ENCODE measurements at places on chromosomes 3 and 15. TPM values are rescaled to one million over a fixed set of nuclear protein-coding genes. Genes with fewer than 3 reads are reported as not detected.

Gene IGF2BP2
- 143 TPM for total RNA-seq

Gene SAXO2
- 22.8 TPM for total RNA-seq

DNA sequence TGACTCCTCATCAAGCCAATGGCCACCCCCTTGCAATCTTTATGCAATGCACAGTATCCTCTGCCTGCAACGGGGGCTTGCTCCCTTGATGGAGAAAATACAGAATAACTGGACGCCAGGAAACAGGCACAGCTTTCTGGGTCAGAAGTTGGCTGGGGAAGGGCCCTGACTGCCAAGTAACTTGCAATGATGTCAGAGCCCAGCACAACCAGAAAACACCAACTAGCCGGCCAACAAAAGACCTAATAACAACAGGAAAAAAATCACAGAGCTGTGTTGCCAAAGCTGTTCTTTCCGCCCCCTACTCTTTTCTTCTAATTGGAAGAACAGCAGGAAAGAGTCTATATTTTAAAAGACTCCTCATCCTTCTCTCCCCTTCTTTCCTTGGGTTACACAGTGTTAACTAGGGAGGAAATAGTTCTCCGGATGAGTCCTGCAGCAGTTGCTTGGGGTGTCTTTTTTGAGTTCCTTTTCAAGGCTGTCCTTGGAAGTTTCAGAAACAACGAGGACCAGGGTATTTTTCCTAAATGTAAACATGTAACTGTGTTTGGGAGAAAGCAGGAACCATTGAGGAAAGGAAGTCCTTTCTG, 1.4 kb upstream of the SEMA6D start:
- H3K27me3 ChIP-seq, result no peaks in the 10 kb centered on the region
- H3K4me3 ChIP-seq, result peak overlapping the region; percentile 91
- H3K36me3 ChIP-seq, result no peaks in the 10 kb centered on the region
- H3K4me1 ChIP-seq, result peaks cover 7% of the 10 kb centered on the region

GRCh38 chr3:156654834-156655233, 19.6 kb upstream of the TIPARP start:
- DNase-seq, result no peak
- H3K4me1 ChIP-seq, result no peaks in the 10 kb centered on the region
- H3K36me3 ChIP-seq, result no peaks in the 10 kb centered on the region

DNA sequence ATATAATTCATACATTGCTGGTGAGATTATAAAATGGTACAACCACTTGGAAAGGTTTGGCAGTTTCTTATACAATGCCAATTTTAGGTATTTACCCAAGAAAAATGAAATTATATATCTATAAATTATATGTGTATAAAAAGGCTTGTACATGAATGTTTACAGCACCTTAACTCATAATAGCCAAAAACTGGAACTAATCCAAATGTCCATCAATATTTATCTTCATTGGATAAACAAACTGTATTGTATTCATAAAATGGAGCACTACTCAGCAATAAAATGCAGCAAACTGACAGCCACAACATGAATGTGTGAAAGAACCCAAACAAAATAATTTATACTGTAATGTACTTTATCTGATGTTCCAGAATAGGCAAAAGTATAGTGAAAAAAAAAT, 33.6 kb upstream of the EIF5A2 start:
- no peaks in the 10 kb centered on the region for H3K4me1 ChIP-seq
- H3K27ac ChIP-seq, result no peak overlapping the region
- no peaks in the 10 kb centered on the region for H3K27me3 ChIP-seq
- H3K4me3 ChIP-seq, result no peak overlapping the region
- no peaks in the 10 kb centered on the region for H3K36me3 ChIP-seq

DNA sequence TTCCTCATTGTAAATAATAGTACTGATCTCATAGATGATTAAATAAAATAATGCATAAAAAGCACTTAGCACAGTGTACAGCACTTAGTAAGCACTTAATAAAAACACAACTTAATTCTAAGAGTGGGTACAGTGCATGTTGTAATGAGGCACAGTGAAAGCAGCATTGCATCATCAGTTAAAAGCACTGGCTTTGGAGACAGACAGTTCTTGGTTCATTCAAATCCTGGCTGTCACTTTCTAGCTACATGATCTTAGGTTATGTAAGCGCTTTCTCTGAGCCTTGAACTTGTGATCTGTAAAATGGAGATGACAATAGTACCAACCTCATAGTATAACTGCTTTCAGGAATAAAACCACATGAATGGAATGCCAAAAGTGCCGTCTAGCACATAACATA, 151.5 kb downstream of the DPH6 start:
- H3K36me3 ChIP-seq, result no peaks in the 10 kb centered on the region
- H3K27me3 ChIP-seq, result no peaks in the 10 kb centered on the region
- H3K4me1 ChIP-seq, result no peaks in the 10 kb centered on the region
- DNase-seq, result no peak

DNA sequence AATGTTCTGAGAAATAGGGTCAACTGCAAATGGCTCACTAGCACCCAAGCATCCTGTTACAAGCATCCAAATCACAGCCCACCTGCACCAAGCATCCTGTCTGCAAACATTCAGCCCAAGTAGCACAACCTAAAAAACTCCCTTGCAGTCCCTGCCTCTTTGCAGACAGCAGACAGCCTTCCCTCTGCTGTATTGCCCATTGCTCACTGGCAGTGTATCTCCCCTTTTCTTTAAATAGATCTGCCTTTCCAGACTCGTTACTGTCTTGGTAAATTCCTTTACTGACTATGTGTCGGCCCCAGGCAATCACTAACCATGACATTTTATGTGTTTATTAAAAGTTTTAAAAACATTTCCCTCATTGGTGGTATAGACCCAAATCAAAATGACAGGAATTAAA, 155.4 kb downstream of the ADAMTSL3 start:
- H3K4me1 ChIP-seq, result no peaks in the 10 kb centered on the region
- no peak for DNase-seq
- H3K36me3 ChIP-seq, result no peaks in the 10 kb centered on the region
- H3K4me3 ChIP-seq, result no peak overlapping the region

GRCh38 chr3:23128655-23129054, 74.5 kb upstream of the UBE2E2 start:
- H3K27ac ChIP-seq, result no peak overlapping the region
- DNase-seq, result no peak
- H3K27me3 ChIP-seq, result no peaks in the 10 kb centered on the region
- no peak overlapping the region for H3K4me3 ChIP-seq

GRCh38 chr15:48366584-48367312, 35.5 kb downstream of the DUT start:
- no peaks in the 10 kb centered on the region for H3K4me1 ChIP-seq
- H3K4me3 ChIP-seq, result no peak overlapping the region
- no peak for DNase-seq
- H3K27me3 ChIP-seq, result no peaks in the 10 kb centered on the region
- H3K27ac ChIP-seq, result no peak overlapping the region
- no peaks in the 10 kb centered on the region for H3K36me3 ChIP-seq

DNA sequence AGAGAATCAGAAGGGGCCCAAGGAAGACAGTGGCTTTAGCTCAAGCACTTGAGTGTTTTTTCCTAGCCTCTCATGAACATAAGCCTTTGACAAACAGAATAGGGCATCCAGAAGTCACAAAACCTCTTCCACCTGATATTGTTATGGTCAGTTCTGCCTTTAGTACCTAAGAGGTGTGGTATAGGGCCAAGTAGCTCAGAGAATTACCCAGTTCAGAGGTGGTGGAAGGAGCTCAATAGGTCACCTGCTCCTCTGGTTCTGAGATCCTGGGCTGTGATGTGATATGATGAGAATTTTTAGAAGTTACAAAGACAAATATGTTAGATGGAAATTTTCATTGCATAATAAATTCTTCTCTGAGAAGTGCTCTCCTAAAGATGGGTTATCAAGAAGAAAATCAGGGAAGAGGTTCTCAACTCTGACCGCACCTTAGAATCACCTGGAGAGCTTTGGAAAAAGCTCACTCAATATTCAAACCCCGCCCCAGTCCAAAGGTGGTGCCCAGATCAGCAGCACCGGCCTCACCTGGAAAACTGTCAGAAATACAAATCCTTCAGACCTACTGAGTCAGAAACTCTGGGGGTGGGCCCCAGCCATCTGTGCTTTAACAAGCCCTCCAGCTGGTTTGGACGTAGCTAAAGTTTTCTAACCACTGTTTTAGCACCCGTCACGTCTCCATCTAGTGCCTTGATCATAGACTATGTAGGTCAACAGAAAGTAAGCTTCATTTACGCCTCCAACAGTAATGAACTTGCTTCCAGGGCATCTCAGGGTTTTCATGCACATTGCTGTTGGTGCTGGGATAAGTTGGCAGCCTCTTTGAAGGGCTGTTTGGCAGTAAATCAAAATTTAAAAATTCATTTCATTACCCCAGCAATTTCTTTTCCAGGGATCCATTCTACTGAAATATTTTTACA, 101.3 kb downstream of the MYH15 start:
- peaks cover 55% of the 10 kb centered on the region for H3K27me3 ChIP-seq
- no peaks in the 10 kb centered on the region for H3K4me1 ChIP-seq
- no peak overlapping the region for H3K4me3 ChIP-seq
- no peaks in the 10 kb centered on the region for H3K36me3 ChIP-seq

DNA sequence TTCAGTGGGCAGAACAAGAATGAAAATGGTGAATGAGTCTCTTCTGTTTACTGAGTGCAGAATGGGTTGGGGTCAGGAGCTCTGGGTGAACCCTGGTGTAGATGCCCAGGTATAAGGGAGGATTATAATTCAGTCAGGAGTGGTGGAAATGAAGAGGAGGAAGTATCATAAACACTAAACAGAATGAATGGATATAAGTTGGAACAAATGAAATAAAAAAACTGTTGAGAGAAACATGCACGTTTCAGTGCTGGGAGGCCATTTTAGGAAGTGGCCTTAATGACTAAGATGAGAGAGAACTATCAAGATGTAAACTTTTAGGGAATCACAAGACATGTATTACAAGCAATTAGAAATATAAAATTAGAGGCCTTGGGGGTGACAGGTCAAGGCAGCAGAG, 32.8 kb upstream of the LEKR1 start:
- H3K4me1 ChIP-seq, result peaks cover 6% of the 10 kb centered on the region
- H3K36me3 ChIP-seq, result no peaks in the 10 kb centered on the region
- no peak for DNase-seq
- no peak overlapping the region for H3K27ac ChIP-seq
- no peaks in the 10 kb centered on the region for H3K27me3 ChIP-seq

GRCh38 chr3:149736175-149736952, 15.9 kb downstream of the COMMD2 start:
- H3K36me3 ChIP-seq, result peaks cover 54% of the 10 kb centered on the region
- no peak for DNase-seq
- H3K4me1 ChIP-seq, result peaks cover 3% of the 10 kb centered on the region
- no peaks in the 10 kb centered on the region for H3K27me3 ChIP-seq
- H3K27ac ChIP-seq, result no peak overlapping the region

- DNase-seq, result no peak
- no peak overlapping the region for H3K4me3 ChIP-seq
- H3K27me3 ChIP-seq, result no peaks in the 10 kb centered on the region
- H3K27ac ChIP-seq, result no peak overlapping the region
- no peaks in the 10 kb centered on the region for H3K4me1 ChIP-seq
These were observed 53.9 kb downstream of the CALML4 start for GRCh38 chr15:68151277-68151676.

- H3K36me3 ChIP-seq, result no peaks in the 10 kb centered on the region
- H3K27me3 ChIP-seq, result peaks cover 85% of the 10 kb centered on the region
- DNase-seq, result no peak
- no peaks in the 10 kb centered on the region for H3K4me1 ChIP-seq
- no peak overlapping the region for H3K27ac ChIP-seq
These were observed 10.2 kb upstream of the SKOR1 start for GRCh38 chr15:67815036-67815592.

DNA sequence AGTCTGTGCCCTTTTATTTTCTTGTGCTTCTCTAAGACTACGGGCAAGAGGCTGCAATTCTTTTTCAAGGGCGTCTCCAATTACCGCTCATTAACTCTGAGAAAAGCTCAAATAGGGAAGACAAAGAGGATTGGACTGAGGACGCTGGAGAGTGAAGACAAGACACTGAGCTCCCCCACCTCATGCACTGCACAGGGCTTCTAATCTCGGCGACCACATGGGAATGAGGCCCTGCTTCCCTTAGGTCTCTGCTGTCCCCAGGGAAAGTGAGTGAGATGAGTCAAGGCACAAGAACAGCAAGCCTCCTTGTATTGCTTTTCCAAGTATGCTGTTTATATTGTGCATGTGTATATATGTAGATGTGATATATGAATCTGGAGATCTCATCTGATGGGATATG, 392.2 kb upstream of the CFAP20DC start:
- H3K27me3 ChIP-seq, result peaks cover 13% of the 10 kb centered on the region
- H3K27ac ChIP-seq, result no peak overlapping the region
- H3K4me1 ChIP-seq, result peaks cover 10% of the 10 kb centered on the region
- no peaks in the 10 kb centered on the region for H3K36me3 ChIP-seq
- DNase-seq, result no peak

DNA sequence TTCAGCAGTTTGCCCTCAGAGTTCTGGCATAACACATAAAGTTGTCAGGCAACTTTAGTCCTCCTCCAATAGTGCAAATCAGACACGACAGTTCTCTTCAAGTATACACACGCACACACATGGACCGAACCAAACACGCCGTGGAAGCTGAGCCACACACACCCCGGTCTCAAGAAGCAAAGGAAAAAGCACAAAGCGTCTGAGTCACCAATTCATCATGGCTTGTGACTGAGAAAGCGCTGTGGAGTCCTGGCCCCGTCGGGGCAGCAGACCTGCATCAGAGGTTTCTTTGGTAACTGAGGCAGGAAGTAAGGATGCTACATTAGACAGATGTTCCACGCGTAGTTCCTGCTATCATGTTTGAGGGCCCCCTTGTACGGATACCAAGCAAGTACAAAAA, 85.7 kb downstream of the VGLL4 start:
- peak overlapping the region; percentile 1 for H3K27ac ChIP-seq
- peaks cover 30% of the 10 kb centered on the region for H3K36me3 ChIP-seq
- no peak overlapping the region for H3K4me3 ChIP-seq
- peak; percentile 34 for DNase-seq

- peak; percentile 57 for DNase-seq
- H3K27ac ChIP-seq, result peak overlapping the region; percentile 32
- H3K27me3 ChIP-seq, result no peaks in the 10 kb centered on the region
- no peaks in the 10 kb centered on the region for H3K4me1 ChIP-seq
- no peaks in the 10 kb centered on the region for H3K36me3 ChIP-seq
- no peak overlapping the region for H3K4me3 ChIP-seq
These were observed 518.5 kb upstream of the CADM2 start for GRCh38 chr3:84440291-84440690.

GRCh38 chr15:51864408-51865056, 35.1 kb downstream of the TMOD3 start:
- H3K27ac ChIP-seq, result no peak overlapping the region
- no peaks in the 10 kb centered on the region for H3K4me1 ChIP-seq
- no peak for DNase-seq
- H3K36me3 ChIP-seq, result peaks cover 55% of the 10 kb centered on the region
